ENCODE measurements at places on chromosomes 4 and X.

- no peak for DNase-seq
Observed at GRCh38 chrX:19627533-19627932, 112.2 kb upstream of the MAP3K15 start.

DNA sequence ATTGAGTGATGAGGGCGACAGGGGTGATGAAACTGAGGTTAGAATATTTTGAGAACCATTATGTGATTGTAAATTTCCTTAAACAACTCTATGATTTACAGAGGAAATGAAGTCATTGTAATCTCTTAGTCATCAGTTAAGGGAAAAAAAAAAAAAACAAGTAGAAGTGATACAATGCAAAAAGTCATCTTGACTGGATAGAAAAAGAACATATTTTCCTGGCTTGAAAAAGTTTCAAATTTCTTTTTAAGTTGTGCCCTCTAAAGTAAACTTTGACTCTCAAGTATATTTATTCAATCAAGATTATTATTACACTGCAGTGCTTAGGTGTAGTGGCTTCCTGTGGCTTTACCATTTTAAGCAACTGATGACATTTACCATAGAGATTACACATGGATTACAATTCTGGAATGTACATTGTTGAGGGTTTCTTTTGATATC, 40.6 kb downstream of the GABRB1 start:
- DNase-seq: no peak

- no peak for DNase-seq
Observed at GRCh38 chr4:138241281-138242075, 671 bp downstream of the SLC7A11 start.

DNA sequence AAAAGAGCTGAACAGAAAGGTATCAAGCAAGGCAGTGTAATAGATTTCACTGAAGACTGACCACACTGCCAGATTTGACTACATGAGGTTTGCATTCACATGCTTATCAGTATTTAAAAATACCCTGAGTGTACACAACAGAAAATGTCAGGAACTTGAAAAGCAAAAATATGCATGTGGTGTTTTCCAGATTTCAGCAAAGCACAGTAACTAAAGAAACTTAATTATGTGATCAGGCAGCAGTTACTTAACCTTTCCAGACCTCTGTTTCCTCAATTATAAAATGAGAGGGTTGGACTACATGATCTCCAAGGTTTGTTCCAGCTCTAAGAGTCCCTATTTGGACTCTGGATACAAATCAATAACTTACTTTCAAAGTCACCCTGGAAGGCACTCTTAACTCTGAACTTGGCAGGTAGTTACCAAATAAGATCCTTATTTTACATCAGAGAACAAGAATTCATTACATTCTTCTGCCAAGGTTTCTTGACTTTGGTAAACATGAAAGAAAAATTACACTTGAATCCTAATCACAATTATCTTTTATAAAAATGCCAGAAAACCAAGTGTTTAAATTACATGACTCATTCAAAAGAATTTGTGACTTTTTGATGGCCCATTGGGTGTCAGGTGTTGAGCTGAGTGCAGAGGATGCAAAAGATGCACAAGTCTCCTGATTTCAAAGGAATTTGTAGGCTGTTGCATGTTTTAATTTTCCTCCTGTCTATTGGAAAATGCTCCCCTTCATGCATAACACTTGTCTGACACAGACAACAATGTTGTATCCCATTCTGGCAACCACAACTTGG, 241.6 kb downstream of the MGST2 start:
- DNase-seq: no peak

GRCh38 chr4:40173470-40173875, 23.4 kb upstream of the RHOH start:
- DNase-seq: no peak

- DNase-seq: no peak
Observed at GRCh38 chrX:151505796-151506195, 57.7 kb upstream of the PASD1 start.

- peak; percentile 29 for DNase-seq
Observed at GRCh38 chr4:54971474-54971950, 153.9 kb downstream of the KDR start.

Data from neuronal stem cell (in vitro differentiated cells).